ENCODE measurements at places on chromosomes 3 and 15.

DNA sequence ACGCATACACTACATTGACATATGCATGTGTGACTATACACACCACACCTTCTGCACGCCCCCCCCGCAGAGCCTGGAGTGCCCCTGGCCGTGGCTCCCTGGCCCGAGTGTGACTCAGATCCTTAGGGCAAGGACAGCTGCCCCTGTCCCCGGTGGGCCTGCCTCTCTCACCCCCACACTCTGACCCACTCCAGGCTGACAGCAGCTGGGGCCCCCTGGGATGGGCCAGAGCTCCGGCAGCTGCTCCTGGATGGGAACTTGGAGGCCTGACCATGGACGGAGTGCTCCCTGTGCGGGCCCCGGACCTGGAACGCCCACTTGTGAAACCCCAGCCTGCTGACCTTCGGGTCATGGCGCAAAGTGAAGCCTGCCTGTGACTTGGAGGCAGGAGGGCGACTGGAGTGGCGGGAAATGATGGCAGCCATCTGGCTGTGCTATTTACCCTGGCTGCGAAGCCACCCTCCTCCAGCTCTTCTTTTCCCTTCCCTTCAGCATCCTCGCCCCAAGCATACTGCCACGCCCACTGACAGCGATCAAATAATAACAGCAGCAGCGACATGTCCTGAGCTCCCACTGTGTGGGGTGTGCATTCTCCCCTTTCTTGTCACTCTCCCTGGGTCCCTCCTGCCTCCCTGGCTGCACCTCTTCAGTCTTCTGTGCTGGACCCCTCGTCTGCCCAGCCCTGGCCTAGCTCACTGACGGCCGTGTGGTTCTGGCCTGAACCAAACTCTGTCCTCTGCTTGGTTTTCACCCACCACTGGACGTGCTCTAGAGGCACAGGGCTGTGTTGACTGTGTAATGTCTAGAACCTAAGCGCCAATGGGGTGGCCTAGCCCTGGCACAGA is 90.7 kb upstream of the MEF2A start:
- no peak for DNase-seq

- no peak for DNase-seq
Measured at GRCh38 chr15:38058596-38059075, 124.2 kb downstream of the TMCO5A start.

- DNase-seq = no peak
Measured at GRCh38 chr3:18151199-18151598, 273.9 kb downstream of the SATB1 start.

DNA sequence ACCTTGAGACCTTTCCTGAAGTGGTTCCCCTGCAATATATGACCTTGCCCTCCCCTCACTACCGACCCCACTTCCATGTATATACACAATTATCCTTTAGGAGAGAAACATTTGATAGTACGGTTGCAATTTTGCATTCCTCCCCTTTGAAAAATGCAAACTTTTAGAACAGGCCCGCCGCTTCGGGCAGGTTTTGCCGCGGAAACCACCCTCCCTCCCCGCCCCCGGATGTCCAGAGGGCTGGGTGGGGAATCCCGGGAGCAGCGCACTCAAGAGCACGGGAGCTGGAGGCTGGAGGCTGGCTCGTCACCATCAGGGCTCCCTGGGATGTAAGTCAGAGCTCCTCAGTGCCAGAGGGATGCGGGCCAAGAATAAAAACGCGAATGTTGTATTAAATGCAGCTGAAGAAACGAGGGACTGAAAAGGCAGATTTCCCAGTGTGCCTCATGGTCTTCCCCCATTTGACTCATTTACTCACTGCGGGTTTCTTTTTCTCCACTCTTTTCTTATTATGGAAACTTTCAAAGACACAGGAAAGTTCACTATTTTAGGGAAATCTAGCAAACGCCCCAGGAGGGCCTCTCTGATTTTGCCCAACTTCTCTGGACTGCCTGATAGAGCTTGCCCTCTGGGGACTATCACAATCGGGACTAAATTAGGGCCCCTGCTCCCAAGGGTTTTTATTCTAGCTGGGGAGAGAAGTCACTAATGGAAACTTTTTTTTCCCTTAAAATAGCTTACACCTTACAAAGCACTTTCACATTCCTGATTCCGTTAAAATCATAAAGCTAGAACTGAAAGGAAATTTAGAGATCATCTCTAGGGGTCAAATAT is 2.9 kb upstream of the USP3 start:
- DNase-seq = peak; percentile 31
